ENCODE measurements at places on chromosomes 5 and 9.

DNA sequence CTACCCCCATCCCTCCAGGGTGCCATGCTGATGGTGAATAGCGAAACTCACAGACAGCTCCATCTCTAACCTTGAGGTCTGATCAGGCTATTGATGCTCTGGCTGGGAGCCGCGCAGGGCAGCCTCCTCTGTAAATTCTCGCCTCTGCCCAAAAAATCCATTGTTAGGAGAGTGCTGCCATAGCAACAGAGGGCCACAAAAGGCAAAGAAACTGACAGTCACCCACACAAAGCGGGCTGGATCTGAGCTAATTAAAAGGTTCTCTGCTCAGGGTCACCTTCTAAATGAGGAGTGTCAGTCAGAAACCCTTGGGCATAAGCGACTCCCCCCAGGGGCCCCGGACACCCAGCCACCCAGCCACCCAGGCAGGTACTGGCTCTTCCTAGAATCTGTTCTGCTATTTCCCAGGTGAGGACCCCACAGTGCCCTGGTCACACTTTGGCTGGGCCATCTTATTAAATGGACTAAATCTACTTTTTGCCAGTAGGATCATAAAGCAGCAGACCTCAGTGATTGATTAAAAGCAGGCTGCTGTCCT lies 126.7 kb downstream of the MED10 start:
- DNase-seq = no peak

DNA sequence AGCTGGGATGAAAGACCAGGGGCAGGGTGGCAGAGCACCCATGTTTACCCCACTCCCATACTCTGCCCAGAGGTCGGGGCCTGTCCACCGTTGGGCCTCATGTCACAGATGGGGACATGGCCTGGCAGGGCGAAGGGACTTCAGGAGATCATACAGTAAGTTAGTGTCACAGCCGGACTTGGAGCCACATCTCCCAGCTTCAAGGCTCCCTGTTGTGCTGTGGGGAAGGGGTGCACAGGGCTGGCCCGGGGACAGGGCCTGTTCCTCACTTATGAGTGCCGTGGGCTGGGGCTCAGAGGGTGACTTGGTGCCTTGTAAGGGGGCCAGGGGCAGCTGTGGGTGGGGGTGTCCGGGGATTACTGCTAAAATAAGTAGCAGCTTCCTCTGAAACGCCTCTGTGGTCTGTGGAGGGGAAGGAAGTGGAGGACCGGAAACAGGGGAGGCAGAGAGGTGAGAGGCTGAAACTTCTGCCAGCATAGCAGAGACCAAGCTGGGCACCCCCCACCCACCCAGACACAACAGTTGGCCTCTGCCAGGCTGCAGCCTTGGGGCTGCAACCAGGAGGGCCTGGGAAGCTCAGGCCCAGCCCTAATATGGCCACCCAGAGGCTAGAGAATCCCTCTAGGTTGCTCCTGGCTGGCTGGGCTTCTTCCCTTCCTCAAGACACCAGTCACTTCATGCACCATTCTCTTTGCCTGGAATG lies 41.1 kb upstream of the NEK6 start:
- DNase-seq = no peak

GRCh38 chr5:171965745-171966144 lies 40.7 kb downstream of the FBXW11 start:
- DNase-seq = no peak

DNA sequence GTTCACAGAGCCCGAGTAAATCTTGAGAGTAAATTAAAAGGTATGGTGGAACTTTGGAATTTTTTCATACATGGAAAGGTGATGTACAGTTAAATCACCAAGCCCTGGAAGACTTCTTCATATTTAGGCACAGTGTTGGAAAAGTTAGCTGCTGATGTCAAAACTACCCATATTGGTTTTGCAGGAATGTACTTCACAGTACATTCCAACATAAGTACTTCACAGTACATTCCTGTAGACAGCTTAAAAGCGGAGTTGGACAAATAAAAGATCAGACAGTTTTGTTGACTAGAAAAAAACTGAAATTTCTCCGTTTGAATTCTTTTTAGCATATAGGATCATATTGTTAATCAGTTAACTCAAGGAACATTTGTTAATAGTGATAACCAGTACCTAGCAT lies 1.8 kb downstream of the RANBP17 start:
- no peak for DNase-seq

GRCh38 chr5:66542711-66543110 lies 53.5 kb upstream of the MAST4 start:
- no peak for DNase-seq

- no peak for DNase-seq
Observed at GRCh38 chr5:66174338-66174737, 30.2 kb downstream of the SREK1 start.

GRCh38 chr5:31639481-31640411 lies 815 bp downstream of the PDZD2 start:
- DNase-seq = no peak

DNA sequence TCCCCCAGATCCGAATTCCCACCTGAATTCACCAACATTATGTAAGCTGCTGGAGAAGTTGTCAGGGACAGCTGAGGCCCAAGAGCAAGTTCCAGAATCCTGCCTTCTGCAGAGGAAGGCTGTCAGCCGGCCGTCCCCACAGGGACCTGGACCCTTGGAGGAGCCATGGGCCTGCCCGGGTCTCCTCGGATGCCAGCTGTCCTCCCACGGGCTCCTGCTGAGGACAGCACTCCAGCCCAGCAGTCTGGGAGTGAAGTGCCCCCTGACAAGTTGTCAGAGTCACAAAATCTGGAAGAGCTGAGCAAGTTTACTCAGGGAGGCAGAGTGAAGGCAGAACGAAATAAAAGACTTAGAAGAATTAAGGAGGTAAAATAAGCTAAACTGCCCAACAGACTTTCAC lies 192.5 kb upstream of the DAPK1 start:
- no peak for DNase-seq

DNA sequence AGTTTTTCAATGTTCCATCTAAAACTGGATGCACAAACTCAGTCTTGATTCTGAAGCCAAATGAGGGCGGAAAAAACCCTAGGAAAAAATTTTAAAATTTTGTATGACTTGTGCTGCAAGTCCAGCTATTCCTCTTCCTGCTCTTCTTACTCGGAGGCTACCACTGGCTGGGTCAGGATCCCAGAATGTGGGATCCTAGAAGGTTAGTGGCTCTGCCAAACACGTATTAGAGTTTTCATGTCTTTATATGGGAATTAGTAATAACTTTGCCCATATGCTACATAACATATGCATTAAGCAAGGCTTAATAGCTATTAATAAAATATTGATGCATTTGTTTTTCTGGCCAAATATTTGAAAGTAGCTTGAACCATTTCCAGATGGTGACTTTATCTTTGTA lies 458.3 kb downstream of the AGTPBP1 start:
- DNase-seq = no peak

DNA sequence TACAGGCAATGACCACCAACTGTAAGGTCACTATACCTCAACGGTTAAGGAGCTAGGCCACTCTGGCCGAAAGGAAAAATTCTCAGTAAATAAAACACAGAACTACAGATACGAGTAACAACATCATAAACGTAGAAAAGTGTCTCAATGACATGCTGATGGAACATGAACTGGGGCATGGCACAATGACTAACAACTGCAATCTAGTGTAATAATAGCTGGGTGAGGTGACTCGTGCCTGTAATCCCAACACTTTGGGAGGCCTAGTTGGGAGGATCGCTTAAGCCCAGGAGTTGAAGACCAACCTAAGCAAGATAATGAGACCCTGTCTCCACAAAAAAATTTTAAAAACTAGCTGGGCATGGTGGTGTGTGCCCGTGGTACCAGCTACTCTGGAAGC lies 9.8 kb upstream of the RAPGEF6 start:
- no peak for DNase-seq

DNA sequence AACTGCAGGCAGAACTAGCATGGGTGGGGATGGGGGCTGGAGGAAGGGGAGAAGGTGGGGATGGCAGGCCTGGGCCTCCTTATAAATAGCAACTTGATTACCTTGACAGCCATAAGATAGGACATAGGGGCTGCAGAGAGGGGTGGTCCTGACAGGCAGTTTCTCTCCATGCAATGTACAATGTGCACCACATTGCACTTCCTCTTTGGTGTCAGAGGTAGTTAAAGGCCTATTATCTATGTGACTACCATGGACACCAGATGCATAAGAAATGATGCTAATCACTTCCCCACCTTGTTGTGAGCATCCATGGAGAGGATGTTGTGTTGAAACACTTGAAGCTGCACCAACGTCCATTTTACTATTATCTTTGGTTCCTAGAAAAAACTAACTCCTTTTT lies 20.2 kb upstream of the SUB1 start:
- DNase-seq = no peak

GRCh38 chr5:172773481-172774469 lies 2.8 kb upstream of the DUSP1 start:
- no peak for DNase-seq

DNA sequence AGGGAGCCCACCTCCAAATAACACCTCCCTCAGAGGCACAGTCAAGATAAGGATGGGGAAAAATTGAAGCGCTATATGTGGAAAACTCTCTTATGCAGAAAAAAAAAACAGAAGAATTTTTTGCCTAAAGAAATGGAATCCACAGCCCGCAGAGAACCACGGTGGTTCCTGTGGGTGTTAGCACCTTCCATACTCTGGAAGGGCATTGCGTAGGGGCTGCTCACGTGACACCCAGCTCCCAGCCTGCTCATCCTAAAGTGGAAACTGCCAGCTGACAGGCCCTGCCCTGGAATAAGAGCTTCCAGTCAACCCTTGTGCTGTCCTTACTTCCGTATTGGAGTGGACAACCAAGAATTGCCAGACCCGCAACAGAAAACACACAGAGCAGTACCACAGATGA lies 142.5 kb downstream of the FSTL4 start:
- DNase-seq = no peak

GRCh38 chr9:81489046-81489445 lies 200.3 kb downstream of the TLE1 start:
- DNase-seq = no peak

- no peak for DNase-seq
Observed at GRCh38 chr5:169583101-169583423, 511 bp upstream of the SPDL1 start.

- DNase-seq = no peak
Observed at GRCh38 chr9:94624629-94625028, 14.7 kb downstream of the FBP1 start.

GRCh38 chr5:126866851-126867636 lies 90.1 kb downstream of the LMNB1 start:
- DNase-seq = no peak

DNA sequence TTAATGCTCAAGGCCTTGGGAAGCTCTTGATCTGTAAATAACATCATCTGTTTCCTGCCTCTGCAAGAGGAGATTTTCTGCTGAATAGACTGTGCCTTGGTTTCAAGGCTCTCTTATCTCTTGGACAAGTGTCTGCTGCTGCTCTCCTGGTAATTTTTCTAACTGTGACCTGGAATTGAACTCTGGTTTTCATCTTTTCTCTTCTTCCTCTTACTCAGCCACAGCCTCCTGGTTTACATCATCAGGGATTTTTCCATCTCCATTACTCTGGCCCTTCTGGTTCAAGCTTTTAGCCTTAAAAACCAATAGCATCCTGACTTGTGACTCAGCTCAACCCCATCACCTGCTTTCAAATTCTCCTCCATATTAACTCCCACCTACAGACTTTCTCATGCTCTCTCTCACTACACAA lies 49.6 kb upstream of the ITGA1 start:
- DNase-seq = no peak

Data from stimulated activated CD4-positive, alpha-beta T cell treated with anti-CD3 and anti-CD28 coated beads, TNF-alpha, amount 100 ng/mL, for 1 hour (primary cell).